ENCODE measurements at places on chromosomes 3 and 15.
A peak's percentile ranks its signal among the peaks of the same experiment; 100 is the strongest.

- DNase-seq: no peak
These were observed 123.3 kb upstream of the STT3B start for GRCh38 chr3:31409389-31409788.

DNA sequence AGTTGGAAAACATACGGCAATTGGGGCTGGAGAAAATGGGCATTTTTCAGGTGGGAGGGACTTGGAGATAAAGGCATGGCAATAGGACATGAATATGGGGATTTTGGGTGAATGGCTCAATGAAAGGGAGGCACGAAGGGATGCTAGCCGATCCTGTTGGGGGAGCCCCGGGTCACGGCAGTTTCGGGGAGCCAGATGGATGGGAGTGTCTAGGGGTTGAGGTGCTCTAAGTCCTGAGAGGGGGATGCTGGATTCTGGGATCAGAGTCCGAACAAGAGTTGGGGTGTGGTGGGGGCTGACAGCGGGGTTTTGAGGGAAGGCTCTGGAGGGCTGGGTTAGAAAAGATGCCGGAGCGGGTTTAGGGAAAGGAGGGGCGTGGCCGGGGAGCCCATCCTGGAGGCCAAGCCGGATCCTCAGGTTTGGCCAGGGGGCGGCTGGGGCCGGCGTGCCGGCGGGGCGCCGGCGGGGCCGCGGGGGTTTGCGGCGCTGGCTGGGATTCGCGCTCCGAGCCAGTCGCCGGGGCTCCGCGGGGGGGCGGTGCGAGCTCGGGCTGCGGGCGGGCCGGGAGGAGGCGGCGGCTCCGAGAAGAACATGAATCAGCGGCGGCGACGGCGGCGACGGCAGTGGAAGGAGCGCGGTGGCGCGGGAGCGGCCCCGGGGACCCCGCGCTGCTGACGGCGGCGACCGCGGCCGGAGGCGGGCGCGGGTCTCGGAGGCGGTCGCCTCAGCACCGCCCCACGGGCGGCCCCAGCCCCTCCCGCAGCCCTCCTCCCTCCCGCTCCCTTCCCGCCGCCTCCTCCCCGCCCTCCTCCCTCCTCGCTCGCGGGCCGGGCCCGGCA is at the start of gene TYRO3:
TSS of gene TYRO3 (plus strand) at position 813 of the 839 bp plus-strand sequence. CDS start 46 bp downstream, outside the sequence.
- peak; percentile 61 for DNase-seq

GRCh38 chr3:142574665-142575064 is 3.9 kb downstream of the ATR start:
- DNase-seq: no peak

DNA sequence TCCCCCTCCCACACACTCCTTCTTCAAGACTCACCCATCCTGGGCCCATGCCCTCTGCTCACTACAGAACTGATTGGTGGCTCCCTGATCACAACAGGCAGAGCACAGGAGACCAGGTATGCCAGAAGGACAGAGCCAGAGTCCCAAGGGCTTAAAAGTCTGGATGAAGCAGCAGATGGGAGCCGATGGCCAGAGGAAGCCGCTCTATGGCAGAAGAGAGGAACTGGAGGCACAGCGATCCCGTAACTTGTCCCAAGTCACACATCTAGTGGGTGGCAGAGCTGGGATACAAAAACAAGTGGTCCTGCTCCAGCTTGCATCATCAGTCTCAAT is 20.7 kb downstream of the ITGA11 start:
- no peak for DNase-seq

- DNase-seq: peak; percentile 27
These were observed 6.7 kb downstream of the CA12 start for GRCh38 chr15:63374686-63375520.

GRCh38 chr3:179430277-179430870 is 20.9 kb downstream of the GNB4 start:
- DNase-seq: no peak

- DNase-seq: no peak
These were observed 164.6 kb upstream of the PFN2 start for GRCh38 chr3:150135287-150135721.

DNA sequence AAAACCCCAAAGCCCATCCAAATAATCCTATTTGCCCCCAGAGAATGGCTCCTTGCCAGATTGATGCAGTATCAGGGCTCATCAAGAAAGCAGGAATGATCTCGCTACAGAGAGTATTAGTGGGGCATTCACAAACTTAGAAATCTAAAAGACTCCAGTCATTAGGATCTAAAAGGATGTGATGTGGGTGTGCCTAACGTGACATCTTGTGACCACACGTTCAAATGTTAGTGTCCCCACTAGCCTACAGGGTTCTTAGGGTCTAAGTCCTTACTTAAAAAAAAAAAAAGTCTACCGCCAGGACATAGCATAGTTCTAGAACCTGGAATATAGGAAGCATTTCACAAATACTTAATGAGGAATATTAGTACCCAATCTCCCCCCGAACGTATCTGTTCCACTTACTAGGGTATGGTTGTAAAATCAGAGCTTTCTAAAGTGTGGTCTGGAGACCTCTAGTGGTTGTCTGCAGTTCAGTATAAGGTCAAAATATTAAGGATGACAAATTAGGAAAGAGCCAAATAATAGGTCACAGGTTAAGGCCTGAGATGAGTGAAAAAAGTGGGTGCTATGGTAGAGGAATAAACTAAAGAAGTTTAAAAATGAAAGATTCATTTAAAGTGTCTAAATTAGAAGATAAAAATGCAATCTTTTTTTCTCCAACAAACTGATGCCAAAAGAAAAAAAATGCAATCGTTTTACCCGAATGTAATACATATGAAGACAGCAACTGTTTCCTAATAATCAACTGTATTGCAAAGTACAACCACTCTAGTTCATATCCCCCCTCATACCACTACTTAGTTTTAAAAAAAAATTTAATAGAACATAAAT is 4.2 kb upstream of the CHRM5 start:
- no peak for DNase-seq

DNA sequence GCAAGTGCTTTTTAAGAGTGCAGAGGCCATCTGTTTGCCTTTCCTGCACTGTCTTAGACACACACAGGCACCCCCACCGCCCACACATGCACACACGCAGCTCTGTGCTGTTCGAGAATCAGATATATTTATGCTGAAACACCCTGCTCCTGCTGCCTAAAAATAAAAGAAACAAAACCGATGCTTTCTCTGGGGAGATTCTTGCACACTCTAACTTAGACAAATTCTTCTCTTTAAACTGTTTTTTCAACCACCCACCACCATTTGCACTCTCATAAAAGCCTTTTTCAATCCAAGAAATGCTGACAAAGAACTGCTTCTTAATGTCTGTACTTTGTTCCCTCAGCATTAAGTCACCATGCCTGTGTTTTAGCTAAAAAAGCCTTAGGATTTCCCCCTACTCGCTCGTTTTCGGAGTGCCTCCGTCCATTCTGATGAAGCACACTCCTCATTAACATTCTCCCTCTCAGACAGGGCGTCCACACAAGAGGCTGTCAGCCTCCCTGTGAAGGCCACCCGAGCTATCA is 26.2 kb downstream of the SLC12A8 start:
- DNase-seq: no peak
